ENCODE measurements at places on chromosomes 7 and 10.

- no peak for DNase-seq
These were observed 48.3 kb downstream of the PNLIPRP2 start for GRCh38 chr10:116669080-116669479.

DNA sequence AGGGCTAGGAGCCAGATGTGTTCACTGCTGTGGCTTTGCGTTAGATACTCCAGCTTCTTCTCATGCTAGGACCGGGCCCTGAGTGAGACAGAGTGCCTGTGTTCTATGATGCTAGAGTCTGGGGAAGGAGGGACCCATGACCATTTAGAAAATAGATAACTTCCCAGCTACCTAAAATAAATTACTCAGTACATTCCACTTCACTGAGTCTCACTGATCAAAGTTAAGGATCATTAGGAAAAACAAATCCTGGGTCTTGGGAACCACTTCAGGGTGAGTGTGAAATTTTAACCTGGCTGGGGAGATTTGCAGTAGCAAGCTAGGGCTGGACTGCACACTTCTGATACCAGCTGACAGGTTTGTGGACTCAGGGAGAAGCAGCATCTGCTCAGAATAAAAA, 138.1 kb downstream of the EMX2 start:
- no peak for DNase-seq

- DNase-seq, result no peak
These were observed 24.5 kb downstream of the SSMEM1 start for GRCh38 chr7:130232209-130232608.

GRCh38 chr10:35346248-35346647, 9.9 kb downstream of the CCNY start:
- no peak for DNase-seq

GRCh38 chr10:26485150-26485941, 47.2 kb downstream of the APBB1IP start:
- DNase-seq, result no peak
